Osteocyte (in vitro differentiated cells): ENCODE measurements at places on chromosomes 1 and 21. TPM values are rescaled to one million over a fixed set of nuclear protein-coding genes. Genes with fewer than 3 reads are reported as not detected.

DNA sequence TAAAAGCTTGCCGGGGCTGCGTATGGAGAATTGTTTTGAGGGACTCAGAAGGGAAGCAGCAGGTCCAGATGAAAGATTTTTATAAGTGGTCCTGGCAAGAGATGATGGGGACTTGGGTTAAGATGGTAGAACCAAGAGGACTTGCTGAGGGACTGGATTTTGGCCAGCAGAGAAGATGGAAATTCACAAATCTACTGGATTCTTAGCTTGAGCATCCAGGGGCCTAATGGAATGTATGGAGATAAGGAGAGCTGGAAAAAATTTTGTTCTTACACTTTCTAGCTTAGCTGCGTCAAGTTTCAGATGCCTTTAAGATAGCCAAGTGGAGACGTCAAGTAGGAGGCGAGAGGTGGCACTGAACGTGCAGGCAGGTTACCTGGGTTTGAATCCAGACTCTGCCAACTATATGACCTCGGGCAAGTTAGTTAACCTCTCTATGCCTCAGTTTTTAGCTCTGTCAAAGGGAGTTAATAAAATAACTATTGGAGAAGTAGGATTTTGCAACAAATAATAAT, 3.4 kb upstream of the RBP7 start:
- DNase-seq: no peak

Gene NUP210L
- not detected in 2 replicates for total RNA-seq

GRCh38 chr21:17146426-17146825, 366.4 kb upstream of the CXADR start:
- no peak for DNase-seq

DNA sequence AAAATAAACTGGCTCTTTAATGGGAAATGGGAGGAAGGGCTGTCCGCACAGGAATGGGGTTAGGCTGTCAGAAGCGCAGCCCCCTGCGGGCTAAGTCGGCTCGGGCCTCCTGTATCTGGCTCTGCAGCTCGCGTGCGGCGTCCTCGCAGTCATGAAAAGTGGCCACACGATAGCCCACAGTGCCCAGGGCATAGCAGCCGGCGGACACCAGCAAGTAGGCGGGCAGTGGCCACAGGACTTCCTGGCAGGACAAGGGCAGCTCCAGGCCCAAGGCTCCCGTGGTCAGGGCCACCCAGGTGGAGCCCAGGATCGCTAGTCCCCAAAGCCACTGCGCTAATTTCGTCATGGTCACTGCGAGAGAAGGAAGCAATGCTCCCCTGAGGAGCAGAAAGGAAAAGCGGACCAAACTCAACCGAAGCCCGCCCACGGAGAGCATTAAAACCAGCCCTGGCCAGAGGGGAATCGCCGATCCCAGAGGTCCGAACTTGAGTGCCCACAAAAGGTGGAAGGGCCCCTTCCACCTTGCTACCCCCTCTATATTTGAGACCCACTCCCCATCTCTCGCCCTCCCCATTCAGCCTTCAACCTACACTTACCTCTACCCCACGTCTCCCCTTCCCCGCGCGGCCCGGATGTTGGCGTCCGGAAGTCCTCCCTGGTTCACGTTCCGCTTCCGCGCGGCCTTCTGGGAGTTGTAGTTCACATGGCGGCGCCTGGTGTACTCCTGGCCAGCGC, at the start of gene DPM3:
DPM3 (minus strand) TSS at position 637 of the 735 bp plus-strand sequence; CDS start at position 346, 291 bp downstream.
- DNase-seq: peak; percentile 92

DNA sequence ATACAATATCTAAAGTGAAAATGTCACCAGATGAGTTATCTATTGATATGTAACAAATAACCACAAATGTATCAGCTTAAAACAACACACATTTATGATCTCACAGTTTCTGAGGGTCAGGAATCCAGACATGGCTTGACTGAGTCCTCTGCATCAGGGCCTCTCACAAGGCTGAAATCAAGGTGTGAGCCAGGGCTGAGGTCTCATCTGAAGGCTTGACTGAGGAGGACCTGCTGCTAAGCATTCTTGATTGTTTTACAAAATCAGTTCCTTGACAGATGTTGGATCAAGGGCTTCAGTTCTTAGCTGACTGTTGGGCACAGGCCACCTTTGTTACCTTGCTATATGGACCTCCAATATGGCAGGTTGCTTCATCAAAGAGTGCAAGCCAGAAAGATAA, 483.7 kb downstream of the CAMTA1 start:
- DNase-seq: peak; percentile 13

Gene NCDN
- total RNA-seq: 38.3 and 38.7 TPM in 2 replicates

Gene ALX3
- total RNA-seq: not detected in 2 replicates

GRCh38 chr1:182279724-182280503, 111.7 kb downstream of the GLUL start:
- no peak for DNase-seq

Gene NR5A2
- total RNA-seq: not detected in 2 replicates

Gene AKNAD1
- 0.70 and 1.1 TPM in 2 replicates for total RNA-seq

DNA sequence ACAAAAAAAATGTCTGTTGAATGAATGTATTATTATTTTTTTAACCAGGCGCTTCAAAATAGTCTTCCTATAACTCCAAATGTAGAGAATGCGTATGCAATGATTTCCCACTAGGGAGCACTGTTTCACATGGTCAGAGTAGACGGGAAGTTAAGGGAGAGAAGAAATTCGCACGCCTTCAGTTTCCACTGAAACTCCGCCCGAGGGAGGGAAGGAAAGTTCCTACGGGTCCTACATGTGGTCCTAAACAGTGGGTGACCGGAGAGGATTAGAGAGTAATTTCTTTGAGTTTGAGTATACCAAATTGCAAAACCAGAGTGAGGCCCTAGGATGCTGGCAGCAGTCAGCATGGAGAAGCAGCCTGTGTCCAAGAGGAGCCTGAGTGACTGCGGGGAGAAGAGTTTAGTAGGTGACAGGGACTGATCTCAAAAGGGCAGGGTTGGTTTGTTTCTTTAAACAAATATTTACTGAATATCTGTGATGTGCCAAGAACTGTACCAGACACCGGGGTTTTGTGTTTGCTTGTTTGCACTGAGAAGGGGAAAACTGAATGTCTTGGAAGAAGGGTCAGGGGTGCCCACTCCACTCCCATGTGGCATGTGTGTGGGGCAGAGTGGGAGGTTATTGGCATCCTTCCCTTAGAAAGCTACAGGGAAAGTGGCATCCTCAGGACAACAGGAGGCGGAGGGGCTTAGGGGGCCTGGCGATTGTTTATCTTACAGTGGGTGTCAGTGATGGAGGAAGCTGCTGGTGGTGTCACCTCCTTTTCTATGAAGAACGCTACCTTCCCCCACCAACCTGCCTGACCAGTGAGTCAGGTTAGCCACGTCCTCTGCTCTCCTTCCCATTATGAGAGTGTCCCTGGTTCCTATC, 22.8 kb downstream of the RNU5D-1 start:
- no peak for DNase-seq

- DNase-seq: no peak
Observed at GRCh38 chr1:107979926-107980325, 14.9 kb upstream of the VAV3 start.

DNA sequence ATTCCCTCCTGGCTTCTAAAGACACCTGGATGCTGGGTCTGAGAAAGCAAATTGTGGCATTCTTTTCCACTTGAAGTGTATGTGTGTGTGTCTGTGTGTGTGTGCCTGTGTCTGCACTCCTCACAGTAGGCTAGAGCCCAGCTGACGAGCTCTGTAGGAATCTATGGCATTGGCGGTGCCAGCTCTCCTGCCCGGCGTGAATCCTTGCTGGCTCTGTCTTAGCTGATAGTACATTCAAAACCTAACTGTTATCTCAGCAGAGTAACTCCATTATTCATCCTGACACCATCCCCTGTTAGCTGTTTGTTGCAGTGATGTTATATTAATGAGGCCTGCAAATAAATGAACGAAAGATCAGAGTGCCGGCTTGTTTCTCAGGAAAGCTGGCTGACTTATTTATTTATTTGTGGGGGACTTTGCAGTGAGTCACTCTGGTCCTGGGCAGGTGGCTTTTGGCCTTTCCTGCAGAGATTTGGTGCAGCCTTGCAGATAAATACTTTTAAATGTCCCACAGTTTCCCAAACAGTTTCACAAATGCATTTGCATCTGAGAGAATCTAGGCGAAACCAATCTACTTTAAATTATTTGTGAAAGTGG, 160.6 kb upstream of the CD34 start:
- no peak for DNase-seq

GRCh38 chr21:26553898-26554297, 19.2 kb downstream of the CYYR1 start:
- DNase-seq: no peak

GRCh38 chr1:201678264-201679101, 139.6 kb downstream of the NAV1 start:
- no peak for DNase-seq

Gene EPHA8
- total RNA-seq: 0.51 and 0.55 TPM in 2 replicates
